ENCODE measurements at places on chromosomes 12 and 14.

GRCh38 chr14:50311972-50312733, at the start of the genes DMAC2L and L2HGDH:
Gene DMAC2L, plus strand, starts transcription at chr14:50312324. Its CDS starts 9,164 bp downstream, at chr14:50321488.
Gene L2HGDH, minus strand, starts transcription at chr14:50312229. Its CDS starts 79 bp downstream, at chr14:50312150.
- DNase-seq, result peak; percentile 36

DNA sequence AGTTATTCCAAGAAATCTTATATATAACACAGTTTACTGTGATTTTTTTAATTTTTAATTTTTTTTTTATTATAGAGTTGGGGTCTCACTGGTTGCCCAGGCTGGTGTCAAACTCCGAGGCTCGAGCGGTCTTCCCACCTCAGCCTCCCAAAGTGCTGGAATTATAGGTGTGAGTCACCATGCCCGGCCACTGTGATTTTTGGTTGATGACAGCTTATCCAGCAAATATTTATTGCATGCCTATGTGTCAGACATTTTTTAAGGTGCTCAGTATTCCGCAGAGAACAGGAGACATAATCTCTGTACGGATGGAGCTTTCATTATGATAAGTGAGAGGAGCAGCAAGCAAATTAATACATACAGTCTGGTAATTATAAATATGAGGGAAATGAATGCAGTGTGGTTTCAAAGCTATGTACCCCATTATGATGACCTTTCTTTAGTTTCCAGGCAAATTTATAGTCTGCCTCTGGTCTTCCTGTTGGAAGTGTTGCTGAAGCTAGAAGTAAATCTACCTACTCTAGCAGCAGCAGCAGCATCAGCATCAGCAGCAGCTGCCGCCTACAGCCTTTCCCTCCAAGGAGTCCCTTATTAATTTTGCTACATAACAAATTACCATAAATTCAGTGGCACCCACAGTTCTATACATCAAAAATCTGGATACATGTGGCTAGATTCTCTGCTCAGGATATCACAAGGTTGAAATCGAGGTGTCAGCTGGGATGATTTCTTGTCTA, 32.3 kb downstream of the FRS2 start:
- no peak for DNase-seq

GRCh38 chr12:21054334-21054733, 76.7 kb upstream of the SLCO1B1 start:
- DNase-seq, result no peak

DNA sequence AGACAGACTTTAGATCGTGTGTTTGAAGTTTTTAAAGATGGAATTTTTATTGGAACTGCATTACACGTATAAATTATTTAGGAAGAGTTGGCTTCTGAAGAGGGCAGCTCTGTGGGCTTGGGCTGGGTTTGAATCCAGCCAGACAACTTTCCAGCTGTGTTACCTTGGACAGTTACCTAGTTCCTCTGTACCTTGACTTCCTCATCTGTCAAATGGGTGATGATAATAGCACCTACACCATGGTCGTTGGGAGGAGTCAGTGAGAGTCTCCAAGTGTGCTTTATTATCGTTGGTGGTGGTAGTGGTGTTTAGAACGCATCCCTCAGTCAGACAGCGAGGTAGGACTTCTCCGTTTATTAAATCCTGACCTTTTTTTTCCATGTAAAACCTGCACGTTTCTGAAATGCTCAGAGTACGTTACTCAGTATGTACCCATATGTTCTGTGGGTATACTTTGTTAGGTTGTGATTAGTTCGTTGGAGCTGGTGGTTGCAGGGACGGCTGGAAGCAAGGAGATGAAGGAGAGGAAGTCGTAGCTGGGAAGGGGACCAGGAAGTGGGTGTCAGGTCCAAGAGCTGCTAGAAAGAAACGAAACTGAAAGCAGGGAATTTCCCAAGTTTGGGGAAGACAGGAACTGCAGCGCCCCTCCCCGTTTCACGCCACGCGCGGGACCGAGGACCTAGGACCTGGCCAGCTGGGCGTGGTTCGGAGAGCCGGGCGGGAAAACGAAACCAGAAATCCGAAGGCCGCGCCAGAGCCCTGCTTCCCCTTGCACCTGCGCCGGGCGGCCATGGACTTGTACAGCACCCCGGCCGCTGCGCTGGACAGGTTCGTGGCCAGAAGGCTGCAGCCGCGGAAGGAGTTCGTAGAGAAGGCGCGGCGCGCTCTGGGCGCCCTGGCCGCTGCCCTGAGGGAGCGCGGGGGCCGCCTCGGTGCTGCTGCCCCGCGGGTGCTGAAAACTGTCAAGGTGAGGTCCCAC, at the start of gene OAS3:
OAS3 (plus strand) TSS at position 734 of the 979 bp plus-strand sequence; CDS start at position 791, 57 bp downstream.
- peak; percentile 4 for DNase-seq

DNA sequence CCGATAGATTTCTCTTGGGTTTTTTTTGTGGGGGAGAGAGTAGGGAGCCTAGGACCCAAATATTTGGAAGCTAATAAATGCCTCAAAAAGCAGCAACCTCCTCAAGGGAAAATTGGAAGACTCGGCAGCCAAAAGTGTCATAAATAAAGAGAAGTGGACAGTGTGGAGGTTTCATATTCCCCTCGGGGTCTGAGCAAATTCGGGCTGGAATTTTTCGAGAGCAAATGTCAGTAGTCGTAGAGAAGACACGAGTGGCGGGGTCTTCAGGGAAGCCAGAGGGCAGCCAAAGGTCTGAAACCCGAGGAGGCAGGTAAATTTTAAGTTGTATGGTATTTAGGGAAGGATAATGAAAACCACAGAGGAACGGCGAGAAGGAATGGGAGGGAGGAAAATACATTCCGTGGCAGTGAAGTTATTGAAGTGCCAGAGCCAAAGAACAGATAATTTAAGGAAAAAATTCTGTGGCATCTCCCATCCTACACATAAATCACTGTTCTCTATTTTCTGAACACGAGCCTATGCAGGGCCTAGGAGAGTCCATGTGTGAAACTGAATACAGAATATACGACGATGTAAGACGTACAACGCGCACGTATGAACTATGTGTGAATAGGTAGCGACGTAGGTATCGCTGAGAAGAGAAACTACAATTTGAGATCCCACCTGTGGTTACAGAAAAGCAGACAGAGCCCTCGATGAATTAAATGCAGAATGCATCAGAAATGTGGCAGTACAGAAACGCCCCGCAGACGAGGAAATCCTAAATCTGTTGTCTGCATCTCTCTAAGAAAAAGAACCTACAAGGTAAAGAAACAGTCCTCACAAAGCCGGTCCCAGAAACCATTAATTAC, 12.9 kb downstream of the BCL11B start:
- no peak for DNase-seq
